ENCODE measurements at places on chromosomes 1 and 21. TPM values are rescaled to one million over a fixed set of nuclear protein-coding genes. Genes with fewer than 3 reads are reported as not detected.

TRAPPC3 gene
- 33.7 TPM for total RNA-seq

ZSWIM5 gene
- total RNA-seq, result 25.1 TPM

FAM177B gene
- 0.18 TPM for total RNA-seq

ZNF648 gene
- total RNA-seq, result 0.82 TPM

- no peak for DNase-seq
These were observed 3.5 kb upstream of the FCMR start for GRCh38 chr1:206925106-206925736.

DNA sequence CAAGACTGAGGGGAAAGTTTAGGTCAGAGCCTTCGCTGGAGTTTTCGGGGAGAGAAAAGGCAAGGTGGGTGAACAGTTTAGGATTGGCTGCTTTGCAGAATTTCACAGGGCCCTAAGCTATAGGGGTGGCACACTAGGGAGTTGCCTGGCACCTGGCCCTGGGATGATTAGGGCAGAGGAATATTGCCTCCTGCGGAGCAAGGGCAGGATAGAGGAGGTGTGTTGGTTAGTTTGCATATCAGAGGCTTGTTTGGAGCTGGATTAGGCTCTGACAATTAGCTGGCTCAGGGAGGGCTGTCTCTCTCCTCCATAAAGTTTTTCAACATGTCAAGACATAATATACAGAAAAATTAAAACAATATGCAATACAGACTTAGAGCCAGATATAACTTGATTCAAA is 436.4 kb downstream of the DISC1 start:
- no peak for DNase-seq

- DNase-seq, result no peak
These were observed 68.8 kb upstream of the ARID1A start for GRCh38 chr1:26626994-26627393.

DNA sequence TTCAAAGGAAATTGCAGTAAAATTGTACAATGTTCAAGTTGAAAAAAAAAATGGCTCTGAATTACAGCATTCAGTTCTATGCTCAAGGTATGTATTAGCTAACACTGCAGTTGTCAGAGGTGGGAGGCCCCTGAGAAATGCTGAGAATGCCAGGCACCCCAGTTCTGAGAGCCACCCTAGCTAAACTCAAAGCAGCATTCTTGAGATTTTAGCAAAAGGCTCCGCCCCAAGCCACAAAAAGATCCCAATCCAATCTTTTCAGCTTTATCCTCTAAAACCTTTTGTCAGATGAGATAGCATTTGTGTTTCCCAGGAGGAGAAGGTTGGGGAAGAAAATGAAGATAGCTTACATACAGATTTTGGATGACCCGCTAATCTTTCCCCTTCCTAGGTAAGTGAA is 68.8 kb downstream of the SMYD2 start:
- no peak for DNase-seq

GRCh38 chr1:30089024-30089430 is 634.4 kb downstream of the MATN1 start:
- DNase-seq, result no peak

DNA sequence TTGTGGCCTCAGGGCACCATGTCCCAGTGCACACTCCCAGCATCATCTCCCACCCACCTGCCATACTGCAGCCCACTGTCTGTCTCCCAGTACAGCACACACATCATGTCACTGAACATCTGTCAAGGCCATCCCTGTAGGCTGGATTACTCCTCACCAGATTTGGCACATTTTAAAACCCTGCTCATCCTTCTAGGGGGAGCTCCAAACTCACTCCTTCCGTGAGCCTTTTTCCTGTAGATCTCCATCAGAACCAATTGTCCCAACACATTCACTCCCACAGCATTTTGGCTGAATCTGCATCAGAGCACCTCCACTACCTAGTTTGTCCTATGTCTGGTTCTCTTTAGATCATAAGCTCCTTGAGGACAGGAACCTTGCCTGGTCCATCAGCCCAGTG is 58.6 kb upstream of the GRIK3 start:
- DNase-seq, result no peak

DNA sequence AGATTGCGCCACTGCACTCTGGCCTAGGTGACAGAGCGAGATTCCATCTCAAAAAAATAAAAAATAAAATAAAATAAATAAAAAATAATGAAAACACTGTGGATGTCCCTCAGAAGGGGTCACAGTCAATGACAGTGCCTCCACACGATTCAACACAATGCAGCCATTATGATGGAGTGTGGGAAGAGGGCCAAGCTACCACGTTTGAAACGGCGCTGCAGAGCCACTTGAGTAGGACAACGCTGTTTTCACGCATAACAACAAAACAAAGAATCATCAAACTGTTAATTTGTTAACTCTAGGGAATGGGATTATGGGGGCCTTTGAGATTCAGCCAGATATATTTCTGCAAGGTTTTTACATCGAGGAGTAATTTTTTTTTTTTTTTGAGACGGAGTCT is 36.5 kb downstream of the NKAIN1 start:
- DNase-seq, result no peak

GRCh38 chr1:77238462-77238861 is 19.2 kb upstream of the PIGK start:
- DNase-seq, result no peak

GRCh38 chr1:98048244-98048643 is 127.4 kb upstream of the DPYD start:
- DNase-seq, result no peak
